ENCODE measurements at places on chromosomes 7 and 10.

GRCh38 chr10:576130-576465, 113.4 kb downstream of the DIP2C start:
- DNase-seq: no peak

- no peak for DNase-seq
Observed at GRCh38 chr10:110361800-110362456, 57.2 kb upstream of the SMNDC1 start.

DNA sequence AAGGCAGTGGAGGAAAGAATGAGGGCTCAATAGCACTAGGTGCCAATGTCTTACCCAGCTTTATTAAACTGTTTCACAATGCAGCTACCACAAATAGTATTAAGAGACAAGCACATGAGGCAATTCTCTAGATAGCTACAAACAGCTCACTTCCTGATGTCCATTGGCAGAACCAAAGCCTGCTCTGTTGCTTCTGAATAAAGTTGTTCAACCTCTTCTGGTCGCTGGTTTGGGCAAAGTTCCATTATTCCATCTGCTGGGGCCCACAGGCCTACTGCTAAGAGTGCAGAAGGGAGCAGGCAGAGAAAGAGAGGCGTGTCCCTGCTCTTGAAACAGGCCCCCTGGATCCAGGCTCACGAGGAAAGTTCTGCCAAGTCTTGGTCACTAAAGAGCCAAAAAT, 173.9 kb downstream of the ZNF438 start:
- DNase-seq: no peak

GRCh38 chr10:69792341-69792740, 9.4 kb upstream of the COL13A1 start:
- DNase-seq: no peak

DNA sequence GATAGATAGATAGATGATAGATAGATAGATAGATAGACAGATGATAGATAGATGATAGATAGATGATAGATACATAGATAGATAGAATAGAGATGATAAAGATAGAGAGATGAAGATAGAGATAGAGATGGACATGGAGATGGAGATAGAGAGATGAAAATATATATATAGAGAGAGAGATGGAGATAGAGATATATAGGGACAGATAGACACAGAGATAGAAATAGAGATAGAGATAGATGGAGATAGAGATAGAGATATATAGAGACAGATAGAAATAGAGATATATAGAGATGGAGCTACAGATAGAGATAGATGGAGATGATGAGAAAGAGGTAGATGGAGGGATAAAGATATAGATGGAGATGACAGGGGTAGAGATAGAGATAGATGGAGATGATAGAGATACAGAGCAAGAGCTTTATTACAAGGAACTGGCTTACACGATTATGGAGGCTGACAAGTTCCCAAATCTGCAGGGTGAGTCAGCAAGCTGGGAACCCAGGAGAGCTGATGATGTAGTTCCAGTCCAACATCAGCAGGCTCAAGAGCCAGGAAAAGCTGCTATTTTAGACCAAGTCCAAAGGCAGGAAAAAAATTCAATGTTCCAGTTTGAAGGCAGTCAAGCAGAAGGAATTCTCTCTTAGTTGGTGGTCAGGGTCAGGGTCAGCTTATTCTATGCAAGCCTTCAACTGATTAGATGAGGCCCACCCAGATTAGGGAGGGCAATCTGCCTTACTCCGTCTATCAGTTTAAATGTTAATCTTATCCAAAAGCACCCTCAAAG, 37.1 kb downstream of the CAV1 start:
- DNase-seq: no peak

DNA sequence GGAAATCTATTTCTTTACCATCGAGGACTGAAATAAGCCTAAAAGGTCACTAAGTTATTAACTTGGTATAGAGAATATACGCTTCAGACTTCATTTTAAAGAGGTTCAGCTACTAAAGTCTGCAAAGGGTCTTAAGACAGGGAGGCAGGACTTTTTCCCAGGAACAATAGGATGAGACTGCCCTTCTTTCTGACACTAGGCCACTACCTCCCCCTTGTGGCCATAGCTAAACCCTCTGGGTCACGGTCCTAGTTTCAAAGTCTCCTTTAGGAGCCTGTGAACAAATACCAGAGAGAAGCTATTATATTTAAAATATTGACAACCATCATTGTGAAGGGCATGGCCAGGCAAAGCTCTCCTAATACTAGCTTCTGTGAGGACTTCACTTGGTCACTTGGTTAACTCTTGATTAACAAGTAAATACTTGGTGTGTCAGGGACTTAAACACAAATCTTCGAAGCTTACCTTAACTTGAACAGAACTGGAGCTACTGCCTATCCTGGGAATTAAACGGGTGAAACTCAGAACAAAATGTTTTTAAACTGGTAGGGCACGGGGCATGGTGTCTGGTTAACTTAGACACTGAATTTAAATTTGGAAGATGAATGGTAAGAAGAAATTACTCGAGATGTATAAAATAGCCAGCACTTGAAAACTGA, 75.6 kb downstream of the CCDC6 start:
- DNase-seq: peak; percentile 55

GRCh38 chr10:99845837-99846382, 63.5 kb downstream of the ABCC2 start:
- peak; percentile 86 for DNase-seq

- no peak for DNase-seq
Observed at GRCh38 chr7:20358762-20359282, 28.1 kb downstream of the ITGB8 start.

GRCh38 chr10:21039721-21040120, 142.6 kb upstream of the NEBL start:
- no peak for DNase-seq

GRCh38 chr10:28937959-28938358, 260.6 kb downstream of the BAMBI start:
- DNase-seq: no peak

DNA sequence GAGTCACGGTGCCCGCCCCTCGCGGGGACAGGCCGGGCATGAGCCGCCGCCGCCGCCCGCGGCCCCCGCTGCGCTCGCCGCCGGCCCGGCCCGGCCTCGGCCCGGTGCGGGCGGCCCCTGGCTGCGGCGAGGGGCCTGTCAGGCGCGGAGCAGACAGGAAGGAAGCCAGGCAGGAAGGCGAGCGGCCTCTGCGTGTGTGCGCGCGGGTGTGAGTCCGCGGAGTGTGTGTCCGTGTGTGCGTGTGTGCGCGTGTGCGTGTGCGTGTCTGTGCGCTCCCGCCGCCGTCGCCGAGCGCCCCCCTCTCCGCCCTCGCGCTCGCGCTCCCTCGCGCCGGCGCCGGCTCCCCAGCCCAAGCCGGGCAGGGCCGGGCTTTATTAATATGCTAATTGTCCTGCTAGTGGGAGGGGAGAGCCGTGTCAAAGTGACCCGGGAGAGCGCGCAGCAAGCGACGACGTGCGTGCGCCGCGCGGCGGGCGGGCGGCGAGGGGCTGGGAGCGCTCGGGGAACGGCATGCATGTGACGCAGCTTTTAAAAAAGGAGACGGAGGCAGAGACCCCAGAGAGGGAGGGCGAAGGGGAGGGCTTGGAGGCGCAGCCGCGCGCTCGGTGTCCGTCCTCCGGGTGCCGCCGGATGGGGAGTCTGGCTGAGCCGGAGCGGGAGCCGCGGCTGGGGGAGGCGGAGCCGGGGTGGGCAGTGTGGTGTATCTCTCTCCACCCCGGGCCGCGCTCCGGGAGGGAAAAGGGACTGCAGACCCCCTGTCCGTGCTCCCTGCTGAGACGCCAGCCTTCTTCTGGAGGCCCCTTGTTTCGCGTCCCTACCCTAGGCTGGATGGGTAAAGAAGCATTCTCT, at the start of gene LDB1:
Gene LDB1, minus strand, starts transcription at position 227 of the 849 bp plus-strand sequence. CDS start 258 bp downstream, outside the sequence.
- peak; percentile 88 for DNase-seq

DNA sequence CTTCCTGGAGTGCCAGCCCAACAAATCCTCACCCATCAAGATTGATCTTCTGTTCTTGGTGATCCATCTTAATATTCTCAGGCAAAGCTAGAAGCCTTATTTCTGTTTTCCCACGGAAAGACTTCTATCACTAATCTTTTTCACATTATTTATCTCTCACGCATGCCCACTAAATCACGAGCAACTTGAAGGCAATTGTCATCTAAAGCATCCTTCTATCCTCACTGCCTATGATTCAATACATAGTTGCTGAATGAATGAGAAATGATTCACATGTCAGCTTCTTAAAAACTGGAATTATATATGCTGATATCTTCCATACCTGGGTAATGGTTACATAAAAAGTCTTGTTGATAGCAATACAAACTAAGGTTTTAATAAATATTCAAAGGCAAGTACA, 12.6 kb upstream of the COL1A2 start:
- DNase-seq: no peak

DNA sequence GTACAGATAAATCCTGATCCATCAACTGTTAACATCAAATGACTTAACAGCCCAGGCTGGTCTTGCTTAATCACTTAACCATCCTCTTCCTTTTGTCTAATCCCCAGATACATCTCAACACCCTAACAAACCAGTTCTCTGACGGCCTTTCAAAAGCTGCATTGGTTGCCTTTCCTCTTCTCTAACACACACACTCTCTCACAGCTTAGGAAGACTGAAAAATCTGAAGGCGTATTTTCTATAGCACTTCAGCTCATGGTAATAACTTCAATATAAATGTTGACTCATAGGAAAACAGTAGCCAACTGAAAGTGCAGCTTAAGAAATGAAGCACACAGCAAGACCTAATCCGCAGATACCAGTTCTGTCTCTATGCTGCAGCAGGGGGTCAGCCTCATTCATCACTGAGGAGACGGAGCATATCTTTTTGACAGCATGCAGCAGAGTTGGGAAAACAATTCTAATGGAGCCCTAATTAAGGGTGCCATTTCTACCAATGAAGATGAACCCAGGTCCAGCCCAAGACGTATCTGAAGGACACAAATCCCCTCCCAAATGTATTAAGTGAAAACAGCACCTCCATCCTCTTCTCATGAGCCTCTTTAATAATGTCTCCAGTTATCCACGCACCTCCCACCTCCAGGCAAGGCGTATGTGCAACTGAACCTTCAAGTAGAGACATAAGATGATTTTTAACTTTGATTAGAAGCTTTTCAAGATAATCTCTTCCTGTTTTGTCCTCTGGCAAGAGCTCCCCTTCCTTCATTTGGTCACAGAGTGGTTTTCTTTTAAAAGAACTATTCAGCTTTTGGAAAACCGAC, 211.7 kb upstream of the NFE2L3 start:
- DNase-seq: no peak

DNA sequence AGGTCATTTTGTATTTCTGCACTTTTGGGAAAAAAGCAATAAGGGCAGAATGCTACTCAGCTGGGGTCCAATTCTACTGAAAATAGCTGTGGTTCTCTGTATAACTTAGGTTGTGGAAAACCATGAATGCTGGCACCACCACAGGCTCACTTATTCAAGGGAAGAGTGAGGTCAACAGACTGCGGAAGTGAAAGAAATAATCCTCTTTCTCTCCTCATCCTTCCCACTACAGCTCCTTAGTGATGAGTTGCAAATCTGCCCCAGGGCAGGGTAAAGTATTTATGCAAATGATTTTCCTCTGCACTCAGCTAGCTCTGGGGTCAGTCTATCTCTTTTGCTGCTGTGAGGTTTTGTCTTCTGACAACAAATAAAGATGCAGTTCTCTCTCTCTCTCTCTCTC, 74.1 kb upstream of the PTPRZ1 start:
- DNase-seq: peak; percentile 53

DNA sequence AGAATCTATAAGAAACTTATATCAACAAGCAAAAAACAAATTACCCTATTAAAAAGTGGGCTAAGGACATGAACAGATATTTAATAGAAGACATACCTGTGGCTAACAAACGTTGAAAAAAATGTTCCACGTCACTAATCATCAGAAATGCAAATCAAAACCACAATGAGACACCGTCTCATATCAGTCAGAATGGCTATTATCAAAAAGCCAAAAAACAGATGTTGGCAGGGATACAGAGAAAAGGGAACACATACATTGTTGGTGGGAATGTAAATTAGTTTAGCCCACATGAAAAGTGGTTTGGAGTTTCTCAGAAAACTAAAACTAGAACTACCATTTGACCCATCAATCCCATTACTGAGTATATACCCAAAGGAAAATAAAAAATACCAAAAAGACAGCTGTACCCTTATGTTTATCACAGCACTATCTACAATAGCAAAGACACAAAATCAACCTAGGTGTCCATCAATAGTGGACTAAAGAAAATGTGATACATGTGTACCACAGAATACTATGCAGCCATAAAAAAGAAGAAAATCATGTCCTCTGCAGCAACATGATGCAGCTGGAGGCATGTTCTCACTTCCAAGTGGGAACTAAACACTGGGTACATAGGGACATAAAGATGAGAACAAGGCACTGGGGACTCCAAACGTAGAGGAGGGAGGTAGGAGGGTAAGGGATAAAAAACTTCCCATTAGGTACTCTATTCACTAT, 83.8 kb upstream of the TMEM168 start:
- DNase-seq: no peak

- peak; percentile 55 for DNase-seq
Observed at GRCh38 chr7:150735596-150736358, 1.4 kb upstream of the GIMAP5 start.

GRCh38 chr10:119634219-119634544, 17.0 kb upstream of the BAG3 start:
- no peak for DNase-seq

DNA sequence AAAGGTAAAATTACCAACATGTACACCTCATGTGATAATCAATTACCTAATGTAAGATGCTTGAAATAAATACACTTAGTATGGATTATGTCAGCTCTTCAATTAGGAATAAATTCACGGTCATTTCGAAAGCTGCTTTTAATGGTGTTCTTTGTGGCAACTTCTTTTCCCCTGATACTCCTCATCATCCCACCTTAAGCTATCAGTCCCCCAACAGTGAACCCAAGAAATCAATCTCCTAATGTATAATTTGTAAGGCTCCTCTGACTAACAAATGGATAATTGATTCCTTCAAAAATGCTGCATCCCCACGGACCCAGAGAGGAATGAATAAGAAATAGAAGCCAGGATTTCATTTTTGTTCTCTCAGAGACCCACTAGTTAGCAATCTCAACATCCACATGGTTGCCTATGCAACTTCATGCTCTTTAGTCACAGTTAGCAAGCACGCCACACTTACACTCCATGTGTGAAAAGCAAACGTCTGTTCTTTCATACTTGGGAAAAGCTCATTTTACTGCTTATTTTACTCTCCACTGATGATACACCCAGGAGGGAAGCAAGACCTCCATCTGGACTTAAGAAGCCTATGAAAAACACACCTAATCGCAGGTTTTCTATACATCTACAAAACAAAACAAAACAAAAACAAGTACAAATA, 70.1 kb downstream of the VPS41 start:
- DNase-seq: no peak

GRCh38 chr7:47536661-47537611, 45.0 kb downstream of the TNS3 start:
- DNase-seq: no peak

DNA sequence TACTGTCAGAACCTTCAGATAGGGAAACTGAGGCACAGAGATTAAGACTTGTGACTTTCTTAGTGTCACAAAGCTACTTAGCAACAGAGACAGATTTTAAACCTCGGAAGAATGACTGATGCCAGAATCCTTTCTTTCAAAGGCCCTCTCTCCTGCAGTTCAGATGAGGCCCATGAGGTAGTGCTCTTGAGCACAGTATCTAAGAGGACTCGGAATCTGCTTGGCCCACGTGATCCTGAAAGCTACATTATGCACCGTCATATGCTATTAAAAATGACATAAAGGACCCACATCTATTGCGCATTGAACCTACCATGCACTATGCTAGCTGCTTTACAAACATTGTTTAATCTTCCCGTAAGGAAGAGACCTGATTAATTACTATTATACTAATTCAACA, 355.9 kb downstream of the SFMBT2 start:
- DNase-seq: peak; percentile 11
